ENCODE measurements at places on chromosomes 7 and 10.

GRCh38 chr7:87445897-87446296 lies 29.6 kb downstream of the ABCB4 start:
- no peak for DNase-seq

DNA sequence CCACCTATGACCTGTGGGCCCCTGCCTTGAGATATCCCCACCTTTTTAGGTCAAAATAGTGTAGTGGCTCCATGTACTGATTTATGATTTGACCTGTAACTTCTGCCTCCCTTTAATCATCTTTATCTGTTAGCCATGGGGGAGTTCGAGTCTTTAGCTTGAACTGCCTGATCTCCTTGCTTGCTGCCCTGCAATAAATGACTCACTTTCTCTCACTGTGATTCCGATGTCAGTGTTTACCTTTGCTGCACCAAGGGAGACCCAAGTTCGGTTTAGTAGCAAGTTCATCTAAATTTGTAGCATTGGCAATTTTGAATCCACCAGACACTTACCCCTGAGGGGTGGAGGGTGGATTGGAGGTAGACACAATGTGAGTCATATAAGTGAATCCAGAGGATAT lies 814.6 kb upstream of the AUTS2 start:
- no peak for DNase-seq

GRCh38 chr7:129503725-129504124 lies 1.4 kb downstream of the SMKR1 start:
- DNase-seq, result no peak

- no peak for DNase-seq
Observed at GRCh38 chr10:113153493-113154102, 203.6 kb downstream of the TCF7L2 start.

DNA sequence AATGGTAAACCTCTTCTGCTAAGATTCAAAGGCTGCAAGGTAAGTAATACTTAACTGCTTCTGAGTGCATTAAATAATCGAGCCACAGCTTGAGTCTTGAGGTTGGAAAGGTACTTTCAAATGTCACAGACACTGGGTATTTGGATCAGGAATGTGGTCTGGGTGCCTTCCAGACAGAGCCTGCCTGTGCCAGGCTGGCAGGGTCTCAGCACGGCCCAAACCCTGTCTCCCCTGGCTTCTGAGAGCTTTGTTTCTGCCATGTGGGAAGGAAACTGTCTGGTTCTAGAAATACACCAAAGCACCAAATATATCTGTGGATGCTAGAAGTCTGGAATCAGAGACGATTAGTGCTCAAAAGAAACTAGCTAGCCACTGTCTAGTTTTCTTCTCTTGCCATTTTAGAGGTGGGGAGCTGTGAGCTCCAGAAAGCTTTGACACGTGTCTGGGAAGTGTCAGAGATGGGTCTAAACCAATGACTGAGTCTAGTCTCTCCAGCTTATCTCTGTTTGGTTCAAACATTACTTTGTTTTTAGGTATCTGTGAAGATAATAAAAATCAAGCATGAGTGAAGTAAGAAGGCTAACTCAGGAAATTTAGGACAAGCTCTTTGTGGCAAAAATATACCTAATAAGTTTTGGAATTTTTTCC lies 162.8 kb downstream of the CYP26A1 start:
- DNase-seq, result no peak

GRCh38 chr10:6399231-6399741 lies 180.8 kb downstream of the PRKCQ start:
- DNase-seq, result peak; percentile 38

DNA sequence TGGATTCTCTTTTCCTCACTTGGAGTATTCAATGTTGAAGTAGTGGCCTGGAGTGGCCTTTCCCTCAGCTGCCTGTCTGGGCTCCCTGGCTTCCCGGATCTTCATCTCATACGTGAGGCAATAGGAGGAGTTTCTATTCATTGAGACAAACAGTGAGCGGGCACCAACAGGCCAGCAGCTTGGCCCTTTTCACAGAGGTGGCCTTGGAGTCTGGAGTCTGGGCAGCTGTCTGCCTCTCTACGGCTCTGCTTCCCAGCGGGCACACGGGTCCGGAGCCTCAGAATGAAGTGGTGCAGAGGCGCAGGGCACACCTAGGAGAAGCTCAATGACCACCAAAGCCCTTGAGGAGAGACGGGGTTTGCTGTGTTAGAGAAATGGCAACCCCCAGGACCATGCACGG lies 169.4 kb downstream of the CCDC3 start:
- DNase-seq, result no peak

DNA sequence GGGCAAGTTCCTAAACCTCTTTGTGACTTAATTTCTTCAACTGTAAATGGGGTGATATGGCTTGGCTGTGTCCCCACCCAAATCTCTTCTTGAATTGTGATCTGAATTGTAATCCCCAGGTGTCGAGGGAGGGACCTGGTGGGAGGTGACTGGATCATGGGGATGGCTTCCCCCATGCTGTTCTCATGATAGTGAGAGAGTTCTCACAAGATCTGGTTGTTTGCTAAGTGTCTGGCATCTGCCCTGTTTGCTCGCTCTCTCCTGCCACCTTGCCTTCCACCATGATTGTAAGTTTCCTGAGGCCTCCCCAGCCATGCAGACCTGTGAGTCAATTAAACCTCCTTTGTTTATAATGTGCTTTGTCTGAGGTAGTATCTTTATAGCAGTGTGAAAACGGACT lies 177.0 kb downstream of the MYOF start:
- DNase-seq, result no peak

DNA sequence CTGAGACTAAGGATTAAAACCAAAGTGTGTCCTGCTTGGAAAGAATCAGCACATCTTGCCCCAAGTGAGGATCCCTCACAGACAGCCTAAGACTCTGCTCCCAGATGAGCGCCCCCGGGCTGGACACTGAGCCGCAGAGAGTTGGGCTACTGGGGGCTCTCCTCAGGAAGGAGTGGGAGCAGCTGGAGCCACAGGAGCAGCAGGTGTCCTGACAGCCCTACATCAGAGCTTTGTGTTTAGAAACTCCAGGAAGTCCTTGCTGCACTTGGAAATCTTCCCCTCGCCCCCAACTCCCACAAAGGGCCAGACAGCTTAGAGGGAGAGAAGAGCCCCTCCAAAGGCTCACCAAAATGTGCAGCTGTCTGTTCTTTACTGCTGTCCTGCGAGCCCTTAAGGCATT lies 172.2 kb downstream of the HERPUD2 start:
- DNase-seq, result no peak

DNA sequence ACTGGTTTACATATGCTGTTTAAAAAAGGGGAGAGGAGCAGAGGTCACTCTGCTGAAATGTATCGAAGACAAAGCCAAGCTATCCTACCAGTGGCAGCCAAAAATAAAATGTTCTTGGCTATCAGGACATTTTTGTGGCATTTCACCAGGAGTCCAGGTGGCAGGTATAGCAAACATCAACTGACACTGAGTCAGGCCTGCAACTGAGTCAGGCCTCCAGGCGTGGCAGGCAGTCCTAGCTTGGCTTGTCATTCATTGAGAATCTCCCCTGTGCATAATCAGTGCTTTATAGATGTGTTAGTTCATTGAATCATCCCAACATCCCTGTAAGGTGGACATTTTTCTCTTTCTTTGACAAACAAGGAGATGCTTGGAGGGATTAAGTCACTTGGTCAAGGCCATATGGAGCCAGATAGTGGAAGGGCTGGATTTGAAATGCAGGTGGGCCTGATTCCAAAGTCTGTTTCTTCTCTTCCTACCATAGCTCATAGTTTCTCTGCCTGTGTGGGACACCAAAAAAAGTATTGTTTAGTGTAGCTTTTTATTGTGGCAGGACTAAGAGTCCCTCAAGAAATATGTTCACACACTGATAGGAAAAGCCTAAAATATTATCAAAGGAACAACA lies 4.3 kb downstream of the DYNC1I1 start:
- DNase-seq, result no peak

DNA sequence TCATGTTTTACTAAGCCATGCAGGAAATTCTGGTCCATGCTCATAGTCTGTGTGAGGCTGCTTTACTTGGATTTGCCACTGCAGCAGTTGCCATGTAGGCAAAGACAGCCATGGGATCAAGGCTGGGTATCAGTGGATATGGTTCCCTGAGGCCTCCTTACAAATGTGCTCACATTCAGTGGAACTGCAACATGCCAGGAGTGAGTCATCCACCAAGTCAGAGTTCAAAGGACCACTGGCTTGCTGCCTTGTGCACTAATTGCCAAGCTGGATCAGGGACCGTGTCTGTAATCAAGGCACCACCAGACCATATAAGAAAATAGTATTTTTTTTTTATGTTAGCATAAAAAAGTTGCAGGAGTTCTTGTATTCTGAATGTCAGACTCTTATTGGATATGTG lies 101.0 kb downstream of the CDCA7L start:
- no peak for DNase-seq

GRCh38 chr7:115019882-115020605 lies 98.2 kb downstream of the MDFIC start:
- DNase-seq, result peak; percentile 23

DNA sequence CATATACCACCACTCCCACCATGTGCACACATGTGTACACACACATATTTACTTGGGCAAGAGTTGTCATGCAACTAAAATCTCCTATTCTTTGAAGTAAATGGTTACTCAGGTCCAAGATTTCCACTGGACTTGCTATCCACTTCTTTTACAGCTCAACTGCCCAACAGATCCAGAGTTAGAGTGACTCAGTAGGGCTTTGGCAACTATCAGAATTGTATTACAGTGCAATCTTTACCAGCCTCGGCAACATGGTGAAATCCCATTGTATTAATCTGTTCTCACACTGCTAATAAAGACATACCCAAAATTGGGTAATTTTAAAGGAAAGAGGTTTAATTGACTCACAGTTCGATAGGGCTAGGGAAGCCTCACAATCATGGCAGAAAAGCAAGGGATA lies 51.9 kb upstream of the ABLIM1 start:
- no peak for DNase-seq

DNA sequence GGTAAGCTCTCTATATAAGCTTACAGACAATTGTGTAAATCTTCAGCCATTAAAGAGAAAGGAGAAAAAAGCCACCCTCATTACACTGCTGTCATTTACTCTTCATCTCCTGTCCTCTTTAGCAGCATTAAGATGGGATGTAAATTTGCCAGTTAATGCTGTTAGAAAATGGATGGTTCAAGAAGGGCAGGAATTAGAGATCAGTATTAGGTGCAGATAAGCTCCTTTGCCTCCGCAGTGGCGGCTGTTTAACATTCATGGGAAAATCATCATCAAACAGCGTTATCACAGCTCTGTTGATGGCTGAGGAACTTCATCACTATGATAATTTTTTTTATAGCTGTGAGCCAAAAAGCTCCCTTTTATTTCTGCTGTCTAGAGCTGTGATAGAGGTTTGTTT lies 61.8 kb upstream of the FAM204A start:
- DNase-seq, result no peak

- no peak for DNase-seq
Observed at GRCh38 chr10:2980116-2980515, 87.2 kb upstream of the PFKP start.

DNA sequence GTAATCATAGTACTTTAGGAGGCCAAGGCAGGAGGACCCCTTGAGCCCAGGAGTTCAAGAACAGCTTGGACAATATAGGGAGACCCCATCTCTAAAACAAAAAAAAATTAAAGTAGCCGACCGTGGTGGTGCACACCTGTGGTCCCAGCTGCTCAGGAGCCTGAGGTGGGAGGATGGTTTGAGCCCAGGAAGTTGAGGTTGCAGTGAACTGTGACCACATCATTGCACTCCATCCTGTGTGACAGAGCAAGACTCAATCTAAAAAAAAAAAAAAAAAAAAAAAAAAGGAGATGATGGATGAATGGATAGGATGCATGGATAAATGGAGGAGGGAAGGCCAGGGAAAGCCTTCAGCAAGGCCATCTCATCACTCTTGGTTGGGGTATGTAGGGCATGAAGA lies 33.4 kb upstream of the BMPR1A start:
- no peak for DNase-seq

- no peak for DNase-seq
Observed at GRCh38 chr7:76071316-76072242, 23.7 kb downstream of the MDH2 start.

Data from OCI-M1 (cell line).